ENCODE measurements at places on chromosomes 2 and 18.
A peak's percentile ranks its signal among the peaks of the same experiment; 100 is the strongest.

GRCh38 chr18:65359479-65359878 is 391.3 kb upstream of the CDH7 start:
- no peaks in the 10 kb centered on the region for H3K27me3 ChIP-seq
- no peak for DNase-seq
- no peaks in the 10 kb centered on the region for H3K36me3 ChIP-seq
- H3K4me1 ChIP-seq = no peaks in the 10 kb centered on the region
- no peak overlapping the region for H3K27ac ChIP-seq

GRCh38 chr2:196697825-196698224 is 58.3 kb downstream of the CCDC150 start:
- no peaks in the 10 kb centered on the region for H3K4me1 ChIP-seq
- no peaks in the 10 kb centered on the region for H3K27me3 ChIP-seq

DNA sequence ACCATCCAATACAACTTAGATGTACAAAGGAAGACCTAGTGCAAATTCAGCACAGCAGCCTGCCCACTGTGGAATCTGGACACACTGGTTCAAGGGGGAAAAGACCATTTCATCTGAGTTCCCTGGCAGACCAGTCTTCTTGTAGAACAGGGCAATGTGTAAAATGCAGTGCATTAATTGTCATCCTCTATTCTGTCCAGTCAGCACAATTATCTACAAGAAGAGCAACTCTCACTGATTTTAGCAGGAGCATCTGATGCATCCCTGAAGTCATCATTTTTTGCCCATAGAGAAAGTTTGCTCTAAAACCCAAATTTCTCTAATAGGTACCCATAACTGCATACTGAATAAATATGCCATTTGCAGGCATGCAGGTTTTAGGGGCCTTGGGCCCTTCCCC is 81.8 kb upstream of the LYPD1 start:
- H3K4me1 ChIP-seq = no peaks in the 10 kb centered on the region
- H3K36me3 ChIP-seq = no peaks in the 10 kb centered on the region
- no peak for DNase-seq
- no peak overlapping the region for H3K27ac ChIP-seq
- no peaks in the 10 kb centered on the region for H3K27me3 ChIP-seq

GRCh38 chr18:21656402-21656801 is 44.3 kb downstream of the SNRPD1 start:
- no peak for DNase-seq
- H3K27me3 ChIP-seq = no peaks in the 10 kb centered on the region
- no peaks in the 10 kb centered on the region for H3K4me1 ChIP-seq
- H3K36me3 ChIP-seq = peaks cover 52% of the 10 kb centered on the region
- H3K4me3 ChIP-seq = no peak overlapping the region
- no peak overlapping the region for H3K27ac ChIP-seq

GRCh38 chr2:53877556-53877955 is 17.8 kb upstream of the GPR75 start:
- no peak overlapping the region for H3K27ac ChIP-seq
- H3K27me3 ChIP-seq = no peaks in the 10 kb centered on the region
- no peak for DNase-seq
- H3K36me3 ChIP-seq = peaks cover 73% of the 10 kb centered on the region
- no peaks in the 10 kb centered on the region for H3K4me1 ChIP-seq

GRCh38 chr2:117956036-117956796 is 57.7 kb downstream of the CCDC93 start:
- peaks cover 95% of the 10 kb centered on the region for H3K36me3 ChIP-seq
- no peak overlapping the region for H3K27ac ChIP-seq
- no peaks in the 10 kb centered on the region for H3K27me3 ChIP-seq
- H3K4me3 ChIP-seq = no peak overlapping the region
- no peaks in the 10 kb centered on the region for H3K4me1 ChIP-seq
- DNase-seq = no peak

DNA sequence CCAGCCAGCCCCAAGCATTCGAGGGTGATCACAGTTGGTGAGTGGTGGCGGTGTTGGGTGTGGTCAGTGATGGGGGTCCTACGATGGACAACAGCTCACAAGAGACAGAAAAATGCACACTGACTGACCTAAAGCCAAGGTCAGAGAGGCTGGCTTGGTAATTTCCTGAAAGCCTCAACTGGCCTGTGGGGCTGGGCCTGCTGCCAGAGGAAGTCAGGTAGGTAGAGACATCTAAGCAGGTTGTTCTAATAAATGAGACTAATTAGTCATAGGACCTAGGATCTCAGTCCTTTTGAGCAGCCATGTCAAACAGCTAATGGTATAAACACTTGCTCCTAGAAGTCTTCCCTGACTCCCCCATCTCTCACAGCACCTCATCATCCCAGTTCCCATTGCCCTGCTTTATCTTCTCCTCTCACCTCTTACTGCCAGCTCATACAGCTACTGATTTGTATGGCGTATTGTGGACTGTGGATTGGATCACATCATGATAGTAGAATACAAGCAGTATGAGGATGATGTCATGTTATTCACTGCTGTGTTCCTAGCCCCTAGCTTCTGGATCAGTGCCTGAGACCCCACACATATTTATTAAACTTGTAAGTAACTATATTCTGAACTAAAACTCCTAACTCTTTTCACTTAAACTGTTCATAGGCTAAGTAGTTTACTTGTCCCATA is 262.9 kb upstream of the KLHL29 start:
- no peaks in the 10 kb centered on the region for H3K4me1 ChIP-seq
- H3K4me3 ChIP-seq = no peak overlapping the region
- no peak overlapping the region for H3K27ac ChIP-seq
- H3K36me3 ChIP-seq = no peaks in the 10 kb centered on the region
- DNase-seq = no peak

GRCh38 chr2:77629539-77629938 is 107.4 kb upstream of the LRRTM4 start:
- H3K36me3 ChIP-seq = no peaks in the 10 kb centered on the region
- no peak overlapping the region for H3K4me3 ChIP-seq
- DNase-seq = no peak
- no peak overlapping the region for H3K27ac ChIP-seq
- no peaks in the 10 kb centered on the region for H3K4me1 ChIP-seq

- H3K36me3 ChIP-seq = peaks cover 23% of the 10 kb centered on the region
- peaks cover 14% of the 10 kb centered on the region for H3K4me1 ChIP-seq
- H3K27me3 ChIP-seq = no peaks in the 10 kb centered on the region
- H3K27ac ChIP-seq = no peak overlapping the region
- no peak for DNase-seq
Measured at GRCh38 chr2:113240150-113240914, 38.4 kb downstream of the PAX8 start.

DNA sequence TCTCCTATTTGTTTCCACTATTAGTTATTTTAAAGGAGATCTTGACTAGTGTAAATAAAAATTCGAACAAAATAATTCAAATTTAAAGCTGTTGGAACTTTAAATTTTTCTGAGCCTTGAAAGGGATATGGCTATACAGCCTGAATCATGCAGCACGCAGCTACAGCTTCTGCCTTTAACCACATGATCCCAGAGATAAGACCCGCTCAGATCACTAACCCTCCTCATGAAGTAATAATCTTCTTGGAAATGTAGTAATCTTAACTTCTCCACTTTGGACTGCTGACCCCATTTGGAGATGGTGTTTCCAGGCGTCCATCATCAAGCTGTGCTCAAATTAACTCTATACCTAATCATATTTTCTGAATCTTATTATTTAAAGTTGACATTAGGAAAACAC is 336.6 kb downstream of the DSC3 start:
- no peaks in the 10 kb centered on the region for H3K27me3 ChIP-seq
- DNase-seq = no peak
- no peak overlapping the region for H3K4me3 ChIP-seq
- no peaks in the 10 kb centered on the region for H3K4me1 ChIP-seq
- no peaks in the 10 kb centered on the region for H3K36me3 ChIP-seq

DNA sequence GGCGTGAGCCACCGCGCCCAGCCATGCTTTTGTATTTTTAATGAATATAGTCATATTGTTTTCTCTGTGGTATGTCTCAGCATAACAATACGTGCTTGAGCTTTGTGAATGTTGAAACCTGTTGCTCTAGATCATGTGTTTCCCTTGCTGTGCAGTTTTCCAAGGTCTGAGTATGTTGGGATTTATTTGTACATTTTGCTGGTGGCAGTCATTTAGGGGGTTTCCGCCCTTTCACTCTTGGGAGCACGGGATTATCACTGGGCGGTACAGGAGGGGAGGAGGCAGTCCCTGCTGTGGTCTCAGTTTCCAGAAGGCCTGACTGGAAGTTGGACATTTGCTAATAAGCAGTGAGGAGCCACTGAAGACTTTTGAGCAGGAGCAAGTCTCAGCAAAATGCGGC is 24.9 kb upstream of the CATIP start:
- no peak overlapping the region for H3K4me3 ChIP-seq
- no peaks in the 10 kb centered on the region for H3K36me3 ChIP-seq
- no peak for DNase-seq

- H3K36me3 ChIP-seq = no peaks in the 10 kb centered on the region
- no peaks in the 10 kb centered on the region for H3K4me1 ChIP-seq
- DNase-seq = no peak
Measured at GRCh38 chr2:19051203-19051831, 307.1 kb downstream of the OSR1 start.

DNA sequence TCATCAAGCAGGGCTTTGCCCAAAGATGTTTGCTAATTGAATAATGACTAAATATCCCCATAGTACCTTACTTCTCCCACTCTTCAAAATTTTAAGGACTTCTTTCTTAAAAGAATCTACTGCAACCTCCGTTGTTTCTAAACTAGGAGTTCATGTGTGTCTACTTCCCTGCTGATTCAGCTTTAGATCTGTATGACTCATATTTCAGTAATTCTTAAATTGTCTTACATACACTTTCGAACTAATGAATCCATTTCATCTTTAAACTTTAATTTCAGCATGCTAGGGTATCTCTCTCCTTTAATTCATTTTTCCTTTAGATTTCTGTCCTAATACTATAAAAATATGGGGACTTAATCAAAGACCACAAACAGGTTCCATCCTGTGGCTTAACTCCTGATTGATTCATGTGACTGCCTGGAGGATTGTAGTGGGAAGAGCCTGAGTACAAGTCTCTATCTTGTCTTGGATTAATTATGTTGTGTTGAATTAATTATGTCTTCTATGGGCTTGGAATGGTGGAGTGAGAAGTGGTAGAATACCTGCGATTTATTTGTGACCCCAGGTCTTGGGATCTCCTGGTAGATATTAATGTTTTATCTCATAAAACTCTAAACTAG is 24.9 kb upstream of the COL5A2 start:
- no peak overlapping the region for H3K4me3 ChIP-seq
- no peak for DNase-seq
- H3K27ac ChIP-seq = no peak overlapping the region
- H3K36me3 ChIP-seq = no peaks in the 10 kb centered on the region

DNA sequence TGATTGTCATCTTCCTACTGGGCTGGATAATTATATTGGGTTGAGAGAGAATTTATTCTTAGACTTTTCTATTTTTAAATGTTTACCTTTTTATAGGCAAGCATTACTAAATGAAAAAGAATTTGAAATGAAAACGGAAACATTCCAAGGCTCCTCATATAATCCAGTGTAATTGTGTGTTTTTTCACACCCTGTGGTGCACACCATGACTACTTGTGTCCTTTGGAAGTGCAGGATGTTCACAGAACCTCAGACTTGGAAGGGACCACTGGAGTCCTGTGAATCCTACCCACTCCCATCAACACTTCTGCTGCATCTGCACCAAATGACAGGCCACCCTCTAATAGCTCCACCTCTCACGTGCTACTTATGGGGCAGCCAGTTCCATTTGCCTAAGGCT is 48.0 kb downstream of the NAT8 start:
- no peak overlapping the region for H3K27ac ChIP-seq
- peaks cover 14% of the 10 kb centered on the region for H3K36me3 ChIP-seq

- H3K27me3 ChIP-seq = no peaks in the 10 kb centered on the region
- DNase-seq = no peak
Measured at GRCh38 chr2:166335284-166335683, 40.5 kb downstream of the SCN9A start.

- no peaks in the 10 kb centered on the region for H3K27me3 ChIP-seq
- no peak overlapping the region for H3K4me3 ChIP-seq
- no peaks in the 10 kb centered on the region for H3K4me1 ChIP-seq
- peak; percentile 64 for DNase-seq
- no peak overlapping the region for H3K27ac ChIP-seq
Measured at GRCh38 chr18:27599202-27599829, 414.2 kb upstream of the CHST9 start.

- H3K27ac ChIP-seq = no peak overlapping the region
- no peaks in the 10 kb centered on the region for H3K4me1 ChIP-seq
- H3K27me3 ChIP-seq = no peaks in the 10 kb centered on the region
Measured at GRCh38 chr2:126943612-126944348, 45.1 kb downstream of the TEX51 start.

DNA sequence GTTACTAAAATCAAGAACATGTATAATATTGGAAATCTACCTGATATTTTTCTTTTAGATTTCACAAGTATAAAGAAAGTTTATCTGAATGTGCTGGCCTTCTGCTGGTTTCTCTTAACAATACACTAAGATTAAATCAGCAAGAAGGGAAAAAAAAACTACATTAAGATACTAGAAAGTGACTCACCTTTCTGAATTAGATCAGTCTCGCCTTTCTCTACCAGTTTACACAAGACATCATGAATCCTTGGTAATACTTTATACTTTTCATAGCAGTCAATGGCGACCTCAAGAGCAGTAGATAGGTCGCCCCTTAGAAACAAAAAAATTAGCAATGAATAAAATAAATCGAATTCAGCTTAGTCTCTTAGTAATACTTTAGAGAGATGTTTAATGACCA is 61.2 kb downstream of the LRPPRC start:
- H3K36me3 ChIP-seq = peaks cover 73% of the 10 kb centered on the region
- H3K27ac ChIP-seq = no peak overlapping the region

DNA sequence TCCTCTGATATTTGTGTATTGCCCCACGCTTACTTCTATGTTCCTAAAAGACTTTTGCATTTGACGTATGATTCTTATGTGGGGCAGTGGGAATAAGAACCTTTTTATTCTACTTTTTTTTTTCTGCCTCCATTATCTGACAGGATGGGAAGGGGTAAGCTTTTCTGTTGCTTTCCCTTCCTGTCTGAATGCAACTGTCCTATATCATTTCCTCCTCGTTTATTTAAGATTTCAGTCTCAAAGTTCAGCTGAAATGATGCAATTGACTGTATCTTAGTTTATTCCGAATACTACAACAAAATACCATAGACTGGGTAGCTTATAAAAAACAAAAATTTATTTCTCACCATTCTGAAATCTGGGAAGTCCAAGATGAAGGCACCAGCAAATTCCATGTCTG is 24.1 kb upstream of the HNMT start:
- H3K4me1 ChIP-seq = no peaks in the 10 kb centered on the region
- no peaks in the 10 kb centered on the region for H3K36me3 ChIP-seq
- H3K27me3 ChIP-seq = no peaks in the 10 kb centered on the region
- H3K27ac ChIP-seq = no peak overlapping the region
